Endothelial cell (in vitro differentiated cells): ENCODE measurements at places on chromosomes 4 and X.

DNA sequence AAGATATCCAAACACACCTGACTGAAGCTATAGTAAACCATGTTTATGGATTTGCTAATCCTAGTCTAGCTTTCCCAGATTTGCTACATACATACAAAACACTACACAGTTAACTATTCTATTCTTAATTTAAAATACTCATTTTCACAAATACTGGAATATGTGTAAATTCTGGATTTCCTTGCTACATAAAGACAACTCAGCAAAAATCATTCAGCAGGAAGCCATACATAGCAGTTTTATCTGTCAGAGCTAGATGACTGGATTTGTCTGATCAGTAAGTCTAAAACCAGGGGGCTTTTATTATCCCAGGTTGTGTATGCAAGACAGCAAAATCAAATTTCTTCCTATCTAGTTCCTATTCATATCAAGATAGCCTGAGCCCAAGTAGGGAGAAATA, 98.1 kb downstream of the CNOT6L start:
- no peak for DNase-seq

DNA sequence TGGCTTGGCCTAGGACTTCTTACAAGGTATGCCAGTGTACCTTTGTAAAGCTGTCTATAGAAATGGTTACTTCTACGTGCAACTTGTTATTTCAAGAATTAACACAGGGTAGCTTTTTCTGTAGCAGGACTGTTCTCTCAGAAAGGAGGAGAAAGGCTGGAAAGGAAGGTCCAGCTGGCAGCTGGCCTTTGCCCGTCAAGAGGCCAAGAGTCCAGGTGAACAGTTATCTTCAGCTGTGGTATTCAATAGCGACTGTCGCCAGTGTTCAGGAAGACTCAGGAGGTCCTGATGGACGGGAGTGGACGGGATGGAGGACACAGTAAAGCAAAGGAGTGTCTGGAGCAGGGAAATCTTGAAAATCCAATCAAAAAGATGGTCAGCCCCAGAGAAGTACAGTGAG, 4.7 kb downstream of the CYP4V2 start:
- no peak for DNase-seq

DNA sequence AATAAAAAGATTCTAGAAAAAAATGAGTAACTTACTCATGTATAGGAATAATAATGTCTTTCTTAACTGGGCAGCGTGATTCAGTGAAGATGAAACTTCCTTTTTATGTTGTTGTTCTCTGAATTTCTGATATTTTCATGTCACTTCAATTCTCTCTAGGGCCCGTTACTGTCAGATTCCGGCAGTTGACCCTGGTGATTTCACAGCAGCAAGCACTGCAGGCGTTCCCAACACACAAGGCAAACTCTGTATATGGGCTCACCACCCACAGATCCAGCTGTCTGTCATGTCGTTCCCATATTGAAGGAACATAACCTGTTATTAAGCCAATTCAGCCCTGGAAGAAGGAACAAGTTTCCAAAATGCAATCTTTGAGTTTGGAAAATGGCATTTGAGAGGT, 288.3 kb upstream of the GALNTL6 start:
- no peak for DNase-seq

- no peak for DNase-seq
Measured at GRCh38 chr4:165248102-165248501, 40.7 kb downstream of the KLHL2 start.

GRCh38 chr4:40769266-40769665, 19.5 kb downstream of the NSUN7 start:
- no peak for DNase-seq

GRCh38 chr4:119730671-119730950, 102.0 kb upstream of the PDE5A start:
- no peak for DNase-seq

GRCh38 chr4:17152941-17153540, 254.6 kb upstream of the LDB2 start:
- DNase-seq = no peak

DNA sequence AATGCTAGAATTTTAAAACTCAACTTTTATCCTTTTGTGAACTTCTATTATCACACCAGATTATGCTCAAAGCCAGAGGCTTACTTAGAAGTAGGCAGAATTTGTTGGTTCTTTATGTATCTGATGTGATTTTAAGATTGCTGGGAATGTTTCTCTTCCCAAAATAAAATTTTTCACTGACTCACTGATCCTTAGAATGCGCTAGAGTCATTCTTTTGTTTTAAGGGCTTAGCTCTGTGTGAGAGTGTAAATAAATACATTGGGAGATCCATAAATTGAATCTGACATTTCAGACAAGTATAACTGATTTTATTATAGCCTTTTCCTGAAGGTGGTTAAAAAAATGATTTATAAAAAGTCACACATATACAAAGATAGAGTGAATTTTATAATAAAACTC, 101.3 kb downstream of the LARP1B start:
- no peak for DNase-seq

- no peak for DNase-seq
Measured at GRCh38 chrX:44843753-44844152, at the start of gene DUSP21. Gene DUSP21 (plus strand): TSS chrX:44844021. CDS start chrX:44844133, 112 bp downstream.

DNA sequence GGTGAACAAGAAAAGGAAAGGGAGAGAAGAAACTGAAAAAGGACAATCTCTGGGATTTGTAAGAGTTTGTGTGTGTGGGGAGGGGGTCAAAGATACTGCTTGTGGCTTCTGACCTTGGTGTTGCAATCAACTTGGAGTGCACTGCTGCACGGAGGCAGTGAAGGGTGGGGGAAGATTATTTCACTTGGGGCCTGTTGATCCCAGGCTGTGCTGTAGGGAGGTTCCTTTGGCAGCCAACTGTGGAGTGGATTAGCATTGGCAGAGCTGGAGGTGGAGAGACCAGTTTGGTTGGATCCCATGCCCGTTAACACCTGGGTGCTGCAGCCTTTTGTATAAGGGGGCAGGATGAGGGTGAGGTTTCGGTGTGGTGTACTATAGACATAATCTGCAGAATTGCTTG, 38.2 kb downstream of the AFF1 start:
- DNase-seq = no peak

- no peak for DNase-seq
Measured at GRCh38 chr4:99950913-99951254, 809 bp upstream of the H2AZ1 start.

DNA sequence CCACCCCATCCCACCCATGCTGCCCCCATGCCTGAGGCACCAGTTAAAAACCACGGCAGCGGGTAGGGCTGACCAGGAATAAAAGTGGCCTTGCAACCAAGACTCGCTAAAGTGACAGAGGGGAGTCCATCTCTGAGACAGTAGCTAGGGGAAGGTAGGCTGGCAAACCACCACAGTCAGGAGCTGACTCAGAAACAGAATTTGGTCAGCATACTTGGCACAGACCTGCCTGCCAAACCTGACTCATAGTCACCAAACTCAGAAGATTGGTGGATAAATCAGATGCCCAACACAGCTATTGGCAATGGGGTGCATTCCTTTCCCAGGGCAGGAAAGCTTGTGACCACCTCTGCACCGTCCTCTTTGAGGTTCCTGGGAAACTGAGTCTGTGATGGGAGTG, 193.8 kb downstream of the BCOR start:
- no peak for DNase-seq

DNA sequence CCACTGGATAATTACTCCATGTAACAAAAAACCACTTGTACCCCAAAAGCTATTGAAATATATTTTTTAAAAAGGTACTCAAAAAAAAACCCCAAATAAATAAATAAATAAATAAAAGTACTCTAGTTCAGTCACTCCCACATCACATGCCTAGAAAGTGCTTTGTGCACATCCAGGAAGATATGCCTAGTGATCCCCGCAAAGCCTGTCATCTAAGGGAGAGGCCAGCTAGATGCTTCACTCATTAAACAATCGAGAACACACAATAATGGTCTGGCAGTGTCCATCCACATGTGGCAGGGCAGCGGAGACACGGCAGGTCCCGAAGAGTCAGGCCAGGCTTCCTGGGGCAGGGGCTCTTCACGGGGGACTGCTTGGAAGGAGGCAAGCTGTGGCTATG, 47.6 kb downstream of the RAB33B start:
- no peak for DNase-seq

GRCh38 chr4:98474408-98474844, 184.0 kb downstream of the TSPAN5 start:
- DNase-seq = no peak

DNA sequence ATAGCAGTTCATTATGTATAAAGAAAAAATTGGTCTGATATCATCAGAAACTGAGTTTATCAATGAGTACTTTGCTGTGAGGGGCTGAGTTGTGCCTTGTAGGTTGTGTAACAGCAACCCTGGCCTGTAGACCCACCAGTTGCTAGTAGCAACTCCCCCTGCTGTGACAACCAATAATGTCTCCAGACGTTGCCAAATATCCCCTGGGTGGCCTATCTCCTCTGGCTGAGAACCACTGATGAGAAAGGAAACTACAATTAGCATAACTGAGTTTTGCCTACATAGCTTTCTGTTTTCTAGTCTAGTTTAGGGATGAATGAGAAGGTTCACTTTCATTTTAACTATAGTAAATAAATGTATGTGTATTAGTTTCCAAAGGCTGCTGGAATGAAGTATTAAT, 234.1 kb downstream of the CPE start:
- no peak for DNase-seq

- no peak for DNase-seq
Measured at GRCh38 chr4:168449719-168450452, 30.4 kb downstream of the DDX60L start.

DNA sequence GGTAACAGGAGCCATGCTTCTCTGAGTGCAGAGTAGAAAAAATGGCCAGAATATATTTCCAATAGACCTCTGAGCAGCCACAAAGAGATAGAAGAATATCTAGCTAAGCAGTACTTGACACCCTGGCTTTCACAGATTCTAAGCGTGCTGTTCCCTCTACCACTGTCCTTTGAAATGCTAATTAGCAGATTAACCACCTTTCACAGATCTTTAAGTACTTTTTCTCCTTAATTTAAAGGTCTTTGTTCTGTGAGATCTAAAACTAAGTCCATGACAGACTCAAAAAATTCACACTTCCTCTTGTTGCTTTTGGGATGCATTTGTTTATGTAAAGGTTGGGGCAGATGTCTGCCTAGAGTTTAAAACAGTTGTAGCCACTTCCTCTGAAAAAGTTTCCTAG, 28.3 kb upstream of the MAGEC2 start:
- DNase-seq = no peak

- no peak for DNase-seq
Measured at GRCh38 chr4:92970996-92971395, 667.2 kb downstream of the GRID2 start.

DNA sequence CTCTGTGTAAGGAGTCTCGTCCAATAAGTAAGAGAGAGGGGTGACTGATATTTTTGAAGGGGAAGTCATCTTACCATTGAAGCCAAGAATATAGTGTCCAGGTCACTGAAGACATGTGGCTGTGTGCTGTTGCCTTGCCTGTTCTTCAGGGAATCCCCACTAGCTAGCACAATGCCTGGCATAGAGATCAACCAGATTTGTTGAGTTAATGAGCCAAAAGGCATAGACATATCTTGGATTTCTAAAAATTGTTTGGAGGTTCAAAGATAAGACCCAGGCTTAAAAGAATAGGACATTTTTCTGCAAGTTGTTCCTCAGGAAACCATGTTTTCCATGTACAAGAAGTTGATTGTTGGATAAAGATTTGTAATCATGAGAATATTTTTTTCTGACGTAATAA, 119.3 kb upstream of the DKK2 start:
- DNase-seq = no peak

GRCh38 chr4:16122308-16122711, 38.5 kb upstream of the PROM1 start:
- no peak for DNase-seq

- DNase-seq = no peak
Measured at GRCh38 chr4:76074468-76074867, at the start of gene ART3. Gene ART3 (plus strand): TSS chr4:76074709. CDS start chr4:76075890, 1,181 bp downstream.

DNA sequence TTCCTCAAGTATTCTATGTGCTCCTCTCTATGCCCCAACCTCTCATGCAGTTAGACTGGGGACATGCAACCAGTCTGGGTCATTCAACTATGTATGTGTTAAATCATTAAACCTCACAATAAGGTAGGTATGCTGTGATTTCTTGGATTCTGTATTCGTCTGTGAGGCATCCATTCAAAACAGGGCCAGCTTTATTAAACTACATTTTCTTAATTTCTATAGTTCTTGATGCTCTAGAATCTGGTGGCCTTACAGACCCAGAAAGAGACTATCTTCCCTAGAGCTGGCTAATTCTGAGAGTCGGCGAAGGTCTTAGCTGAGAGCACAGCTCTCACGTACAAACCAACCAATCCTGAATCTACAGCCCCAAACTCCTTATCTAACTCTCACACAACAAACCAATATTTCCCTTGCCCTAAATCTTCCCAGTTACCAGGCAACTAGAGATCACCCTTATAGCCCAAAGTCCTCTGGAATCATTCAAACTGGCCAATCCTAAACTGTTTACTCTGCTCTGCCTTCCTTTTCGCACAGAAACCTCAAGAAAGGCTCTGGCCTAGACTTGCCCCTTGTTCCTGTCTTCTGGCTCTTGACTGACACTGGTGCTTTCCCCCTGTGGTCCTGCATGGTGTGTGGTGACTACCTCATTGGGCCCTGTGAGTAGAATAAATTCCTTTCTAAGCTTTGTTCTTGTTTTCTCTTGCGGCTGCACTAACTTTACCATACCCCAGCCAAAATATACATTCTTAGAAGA, 203.5 kb upstream of the TET2 start:
- no peak for DNase-seq

GRCh38 chr4:118994030-118994429, 105.4 kb downstream of the SYNPO2 start:
- no peak for DNase-seq

DNA sequence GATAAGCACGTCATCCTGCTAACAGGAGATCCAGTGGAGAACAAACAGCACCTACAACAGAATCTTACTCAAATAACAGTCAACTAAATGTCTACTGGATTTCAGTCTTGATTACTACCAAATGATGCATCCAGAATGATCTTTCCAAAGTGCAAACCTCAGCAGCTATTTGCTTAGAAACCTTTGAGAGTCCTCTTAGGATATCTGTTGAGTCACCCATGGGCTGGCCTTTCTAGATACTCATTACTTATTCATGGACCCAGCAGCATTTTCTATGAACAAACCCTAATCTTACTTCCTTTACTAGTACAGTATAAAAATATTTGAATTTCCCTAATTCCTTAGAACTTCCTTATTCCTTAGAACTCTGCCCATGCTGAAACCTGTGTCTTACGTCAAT, 118.5 kb upstream of the PABPC4L start:
- no peak for DNase-seq

GRCh38 chr4:188941524-188942119, 802.4 kb downstream of the TRIML1 start:
- DNase-seq = no peak

DNA sequence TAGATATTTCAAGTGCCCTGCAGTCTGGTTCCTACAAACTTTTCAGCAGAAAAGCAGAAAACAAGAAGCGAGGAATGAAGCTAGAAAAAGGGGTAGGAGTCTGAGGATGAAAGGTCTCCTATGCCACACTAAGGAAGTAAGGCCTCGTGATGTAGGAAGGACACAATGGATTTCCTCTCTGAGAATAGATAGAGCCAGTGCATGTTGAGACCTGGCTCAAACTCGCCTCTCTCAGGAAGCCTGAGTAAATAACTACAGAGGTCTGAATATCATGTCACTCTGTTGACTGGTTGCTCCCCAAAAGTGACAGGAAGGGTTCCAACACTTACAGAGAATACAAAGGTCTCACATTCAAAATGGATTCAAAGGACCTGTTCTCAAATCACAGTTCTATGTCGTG, 93.3 kb downstream of the GRIA3 start:
- no peak for DNase-seq
